ENCODE measurements at places on chromosomes 4 and X.

DNA sequence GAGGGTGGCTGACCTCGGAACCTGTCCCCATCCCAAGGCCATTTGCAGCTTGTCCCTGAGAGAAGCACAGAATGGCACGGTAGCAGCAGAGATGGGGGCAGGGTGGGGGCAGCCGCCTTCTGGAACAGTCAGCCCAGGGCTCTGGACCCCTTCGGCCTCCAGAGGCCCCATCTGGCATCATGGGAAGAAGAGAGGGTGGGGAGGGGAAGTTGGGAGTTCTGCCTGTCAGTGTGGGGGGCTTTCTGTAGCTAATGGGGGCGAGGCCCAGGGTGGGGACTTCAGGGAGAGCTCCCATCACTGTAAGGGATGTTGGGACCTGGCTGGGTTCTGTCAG, 62.9 kb upstream of the ADRA2C start:
- no peak for DNase-seq

DNA sequence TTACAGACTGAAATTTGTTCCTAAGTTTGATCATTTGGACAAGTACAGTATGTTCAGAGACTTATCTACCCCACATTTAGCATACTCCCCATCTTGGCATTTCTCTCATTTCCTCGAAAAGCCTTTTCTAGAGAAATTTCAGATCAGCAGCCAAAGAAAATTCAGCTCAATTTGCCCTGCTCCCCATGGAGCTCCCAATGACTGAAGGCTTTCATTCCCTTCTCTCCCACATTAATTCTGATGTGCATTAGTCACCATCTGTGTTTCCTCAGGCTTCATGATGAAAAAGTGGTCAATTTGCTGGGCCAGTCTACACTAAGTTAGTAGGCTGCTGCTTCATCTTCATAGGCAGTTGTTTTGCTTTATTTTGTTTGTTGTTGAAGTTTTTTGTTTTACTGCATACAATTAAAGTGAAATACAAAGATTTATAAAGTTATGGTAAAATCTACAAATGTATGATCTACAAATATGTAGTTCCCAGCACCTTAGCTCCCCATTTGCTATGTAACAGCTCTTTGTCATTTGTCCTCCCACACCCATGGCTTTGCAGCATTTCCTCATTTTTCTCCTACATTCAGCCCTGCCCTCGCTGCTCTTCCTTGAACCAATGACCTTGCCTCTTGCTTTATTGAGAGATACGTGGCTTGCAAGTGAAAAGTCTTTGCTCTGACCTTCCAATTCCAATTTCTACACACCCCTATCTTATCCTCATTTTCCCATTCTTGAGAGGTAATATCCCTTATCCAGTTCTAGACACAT, 193.9 kb downstream of the ANAPC10 start:
- no peak for DNase-seq

GRCh38 chrX:144335402-144335801, 451.5 kb downstream of the UBE2NL start:
- no peak for DNase-seq

- DNase-seq: no peak
Measured at GRCh38 chr4:80489798-80490197, 154.3 kb downstream of the CFAP299 start.

DNA sequence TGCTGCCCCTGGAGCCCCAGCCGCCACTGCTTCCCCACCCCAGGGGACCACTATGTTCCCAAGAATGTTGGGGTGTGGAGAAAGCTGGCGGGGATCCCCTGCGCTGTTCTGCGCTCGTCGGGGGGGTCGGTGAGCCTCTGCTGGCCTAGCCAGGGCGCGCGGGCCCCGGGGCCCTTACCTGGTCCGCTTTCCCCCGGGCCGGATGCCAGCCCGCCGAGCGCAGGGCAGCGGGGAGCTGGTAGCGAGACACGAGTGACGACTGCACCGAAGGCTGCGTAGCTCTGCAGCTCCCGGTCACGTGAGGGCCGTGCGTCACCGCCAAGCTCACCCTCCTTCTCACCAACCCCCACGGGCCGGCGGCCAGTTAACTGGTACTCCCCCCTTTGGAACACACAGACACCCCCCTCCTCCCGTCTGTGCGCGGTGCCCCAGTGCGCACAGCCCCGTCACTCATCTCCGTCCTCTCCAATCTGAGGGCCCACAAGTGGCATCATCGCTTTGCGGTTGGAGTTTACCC, at the start of gene BEX1:
BEX1 (minus strand) TSS at position 254 of the 517 bp plus-strand sequence. CDS start 897 bp downstream, outside the sequence.
- no peak for DNase-seq

Data from stimulated activated CD8-positive, alpha-beta memory T cell treated with anti-CD3 and anti-CD28 coated beads, Interleukin-15, amount 100 ng/mL, for 24 hours (primary cell).